ENCODE measurements at places on chromosomes 6 and 20. TPM values are rescaled to one million over a fixed set of nuclear protein-coding genes. Genes with fewer than 3 reads are reported as not detected.
A peak's percentile ranks its signal among the peaks of the same experiment; 100 is the strongest.

GABRR1 gene
- total RNA-seq = not detected

BCAS4 gene
- total RNA-seq = 84.3 TPM

PRRT1 gene
- 0.15 TPM for total RNA-seq

TRIM31 gene
- total RNA-seq = 0.18 TPM

HLA-DMB gene
- 106 TPM for total RNA-seq

SNX21 gene
- 1.2 TPM for total RNA-seq

SPATA25 gene
- total RNA-seq = 2.4 TPM

GRCh38 chr6:13615792-13616120 lies 621 bp downstream of the NOL7 start:
- DNase-seq = no peak

DNA sequence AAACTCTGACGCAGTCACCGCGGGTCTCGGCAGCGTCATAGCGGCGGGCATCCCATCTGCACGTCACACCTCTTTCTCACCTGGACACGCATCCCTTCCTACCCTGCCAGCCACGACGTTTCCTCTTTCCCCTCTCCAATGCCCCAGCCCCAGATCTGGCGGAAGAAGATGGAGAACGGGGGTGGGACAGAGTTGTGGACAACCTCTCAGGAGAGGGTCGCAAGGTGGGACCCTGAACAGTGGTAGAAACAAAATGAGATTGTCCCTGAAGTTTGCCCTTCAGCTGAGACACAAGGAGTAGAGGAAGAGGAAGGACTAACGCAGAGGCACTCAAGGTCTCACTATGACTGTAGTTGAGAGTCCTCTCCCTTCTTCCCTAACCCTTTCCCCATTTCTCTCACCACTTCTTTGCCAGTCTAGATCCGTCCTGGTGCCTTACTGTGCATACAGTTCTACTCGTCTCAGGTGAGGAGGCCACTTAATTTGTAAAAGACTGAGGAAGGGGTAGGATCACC lies 562 bp downstream of the TRIM39 start:
- peak; percentile 5 for DNase-seq

- no peak for DNase-seq
These were observed 15.2 kb downstream of the B4GALT5 start for GRCh38 chr20:49698477-49698876.

- DNase-seq = no peak
These were observed 147.3 kb upstream of the NEDD9 start for GRCh38 chr6:11379805-11380204.

- no peak for DNase-seq
These were observed 183.0 kb upstream of the MMS22L start for GRCh38 chr6:97465877-97466561.

DNA sequence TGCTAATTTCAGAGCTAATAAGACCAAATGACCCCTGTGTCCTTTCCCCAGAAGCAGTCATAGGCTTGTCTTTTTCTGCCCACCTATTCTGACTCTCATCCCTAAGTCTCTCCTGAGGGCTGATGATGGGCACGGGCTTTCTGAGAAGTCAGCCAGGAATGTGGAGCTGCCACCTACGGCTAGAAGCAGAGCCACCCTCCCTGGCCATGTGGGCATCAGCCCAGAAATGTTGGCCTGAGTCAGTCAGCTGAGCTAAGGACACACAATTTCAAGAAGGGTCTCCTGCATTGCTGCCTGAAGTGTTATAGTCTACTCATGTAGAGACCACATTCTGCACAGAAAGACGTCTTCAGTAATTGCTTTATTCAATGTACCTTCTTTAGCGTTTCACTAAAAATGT lies 17.1 kb downstream of the MYLIP start:
- DNase-seq = no peak

DNA sequence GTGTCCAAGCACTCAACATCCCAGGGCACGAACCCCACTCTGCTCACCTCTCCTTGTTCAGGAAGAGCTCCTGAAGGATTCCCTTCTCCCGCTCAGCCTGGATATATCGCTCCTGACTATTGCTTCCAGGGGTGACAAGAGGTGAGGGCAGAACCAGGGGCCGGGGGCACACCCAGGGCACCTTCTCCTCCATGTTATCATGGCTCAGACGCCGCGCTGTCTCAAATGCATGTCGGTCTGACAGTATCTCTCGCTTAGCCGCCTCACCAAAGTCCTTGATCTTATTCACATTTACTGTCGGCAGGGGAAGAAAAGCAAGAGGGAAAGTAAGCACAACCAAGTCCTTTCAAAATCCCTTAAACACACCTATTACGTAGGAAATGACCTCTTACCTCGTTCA lies 13.1 kb downstream of the PPP1R10 start:
- no peak for DNase-seq

DNA sequence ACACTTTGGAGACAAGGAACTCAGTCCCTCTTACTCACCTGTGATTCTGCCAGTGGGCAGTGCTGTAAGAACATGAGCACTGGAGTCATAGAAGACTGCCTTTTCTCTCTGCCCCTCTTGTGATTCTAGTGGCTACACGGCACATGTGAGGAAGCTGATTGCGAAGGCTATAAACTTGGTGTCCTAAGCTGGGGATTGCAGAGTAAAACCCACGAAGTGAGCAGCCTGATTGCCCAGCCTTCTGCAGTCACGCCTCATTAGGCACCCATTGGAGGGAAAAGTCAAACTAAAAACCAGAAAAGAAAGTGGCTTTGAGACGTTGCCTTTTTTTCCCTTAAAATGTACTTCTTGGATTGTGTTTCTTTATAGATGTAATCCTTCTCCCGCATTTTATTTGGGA lies 748.4 kb upstream of the CHD6 start:
- DNase-seq = no peak

- no peak for DNase-seq
These were observed 15.5 kb downstream of the RARS2 start for GRCh38 chr6:87574237-87574804.

GRCh38 chr6:116011520-116011919 lies 49.2 kb downstream of the FRK start:
- DNase-seq = peak; percentile 89

GRCh38 chr6:110214338-110214737 lies 34.1 kb downstream of the CDC40 start:
- no peak for DNase-seq

- no peak for DNase-seq
These were observed 271.7 kb downstream of the RFPL4B start for GRCh38 chr6:112618849-112619248.
